Mammary epithelial cell (primary cell): ENCODE measurements at places on chromosomes 7 and 10. TPM values are rescaled to one million over a fixed set of nuclear protein-coding genes. Genes with fewer than 3 reads are reported as not detected.

The PTF1A gene
- polyA plus RNA-seq = not detected

The GFRA1 gene
- 0.02 TPM for polyA plus RNA-seq

- DNase-seq = no peak
Measured at GRCh38 chr7:109895536-109895935, 1195.4 kb upstream of the LRRN3 start.

- no peak for DNase-seq
Measured at GRCh38 chr10:9211228-9211627, 1156.7 kb downstream of the GATA3 start.

DNA sequence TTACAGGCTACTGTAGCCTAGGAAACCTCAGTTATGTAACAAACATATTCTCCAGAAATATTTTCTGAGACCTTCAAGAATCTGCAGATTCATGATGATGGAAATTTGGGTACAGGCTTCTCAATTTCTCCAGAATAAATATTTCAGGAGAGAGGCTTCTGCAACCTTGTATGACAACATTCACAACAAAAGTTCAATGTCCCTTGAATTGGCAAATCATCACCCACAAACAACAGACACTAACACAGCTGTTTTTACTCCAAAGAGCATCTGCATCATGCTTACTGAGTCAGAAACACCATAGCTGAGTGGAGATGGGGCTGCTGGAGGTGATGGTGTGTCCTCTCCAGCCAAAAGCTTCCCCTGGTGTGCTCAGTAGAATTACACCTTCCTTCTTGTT is 9.3 kb upstream of the COBL start:
- no peak for DNase-seq

The GPER1 gene
- polyA plus RNA-seq = 1.1 TPM

DNA sequence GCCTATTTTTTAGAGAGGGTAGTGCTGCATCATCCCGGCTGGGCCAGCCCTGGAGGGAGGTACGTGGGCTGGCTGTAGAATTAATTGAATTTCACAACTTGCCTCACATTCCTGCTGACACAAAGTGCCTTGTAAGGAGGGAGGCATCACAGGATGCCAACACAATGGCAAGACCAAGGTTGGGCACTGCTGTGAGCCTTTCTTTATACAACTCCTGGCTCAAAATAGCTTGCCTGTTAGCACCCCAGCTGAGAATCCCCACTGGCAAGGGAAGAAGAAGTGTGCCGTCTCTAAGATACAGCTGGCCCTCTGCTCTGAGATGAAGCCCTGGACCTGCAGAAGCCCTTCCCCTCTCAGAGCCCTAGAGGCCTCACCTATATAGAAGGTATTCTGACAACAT is 873.9 kb downstream of the GRID1 start:
- no peak for DNase-seq

DNA sequence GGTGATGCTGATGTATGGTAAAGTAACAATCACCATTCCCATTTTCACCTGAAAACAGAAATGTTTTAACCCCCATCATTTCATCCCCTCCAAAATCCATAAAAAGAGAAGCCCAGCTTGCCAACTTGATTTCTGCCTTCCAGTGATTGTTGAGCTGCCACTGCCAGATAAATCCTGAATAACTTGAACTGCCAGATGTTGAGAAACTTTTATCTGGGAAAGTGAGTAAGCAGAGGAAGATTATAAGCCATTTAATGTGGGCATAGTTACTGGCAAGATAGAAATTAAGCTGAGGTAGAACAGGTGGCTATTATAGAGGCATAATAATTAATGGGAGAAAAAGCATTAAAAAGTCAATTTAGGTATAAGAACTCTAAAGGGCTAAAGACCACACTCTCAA is 534.1 kb downstream of the ANKRD7 start:
- DNase-seq = no peak

- DNase-seq = peak; percentile 36
Measured at GRCh38 chr7:1569016-1569415, 816 bp downstream of the PSMG3 start.

The ZCCHC24 gene
- 1.6 TPM for polyA plus RNA-seq

The TMEM72 gene
- not detected for polyA plus RNA-seq

The PITX3 gene
- not detected for polyA plus RNA-seq

DNA sequence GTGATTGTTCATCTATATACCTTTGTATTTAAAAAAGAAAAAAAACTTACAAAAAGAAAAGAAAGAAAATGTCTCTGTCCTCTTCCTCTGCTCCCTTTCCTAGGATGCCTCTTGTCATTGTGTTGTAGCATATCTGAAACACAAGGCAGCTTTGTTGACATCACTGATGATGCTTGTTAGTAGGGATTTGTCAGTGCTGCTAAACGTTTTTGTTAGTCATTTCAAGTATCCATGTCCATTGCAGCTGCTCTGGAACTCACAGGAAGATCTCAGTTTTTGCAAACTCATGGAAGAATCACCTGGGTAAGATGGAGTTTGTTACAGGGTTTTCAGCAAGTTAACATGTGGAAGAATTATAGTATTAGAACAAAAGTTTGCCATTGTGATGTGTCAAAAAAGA is 123.6 kb downstream of the CCSER2 start:
- peak; percentile 37 for DNase-seq

DNA sequence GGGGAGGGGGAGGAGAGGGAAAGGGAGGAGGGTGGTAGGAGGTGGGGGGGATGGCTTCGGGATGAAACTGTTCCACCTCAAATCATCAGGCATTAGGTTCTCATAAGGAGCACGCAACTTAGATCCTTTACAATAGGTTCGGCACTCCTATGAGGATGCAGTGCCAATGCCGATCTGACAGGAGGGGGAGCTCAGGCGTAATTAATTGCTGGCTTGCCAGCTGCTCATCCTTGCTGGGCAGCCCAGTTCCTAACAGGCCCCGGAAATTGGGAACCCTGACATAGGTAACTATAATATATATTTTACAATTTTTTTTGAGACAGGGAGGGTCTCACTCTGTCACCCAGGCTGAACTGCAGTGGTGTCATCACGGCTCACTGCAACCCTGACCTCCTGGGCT is 118.8 kb upstream of the SFMBT2 start:
- DNase-seq = peak; percentile 17

DNA sequence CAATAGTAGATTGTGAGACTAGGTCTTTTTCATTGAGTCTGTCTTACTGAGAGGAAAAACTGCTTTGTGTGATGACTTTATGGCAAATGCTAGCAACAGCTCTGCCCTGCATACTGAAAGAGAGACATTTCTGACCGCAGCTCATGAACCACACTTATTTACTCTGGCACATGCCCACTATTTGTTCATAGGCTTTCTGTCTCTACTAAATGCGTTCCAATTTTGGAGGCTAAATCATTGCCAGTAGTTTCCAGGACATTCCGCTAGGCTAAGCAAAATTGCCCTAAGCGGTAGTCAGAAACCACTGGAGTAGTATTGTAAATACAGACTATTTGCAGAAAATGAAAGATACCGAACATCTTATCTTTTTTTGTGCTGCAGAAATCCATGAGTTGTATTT is 55.6 kb upstream of the DLX6 start:
- peak; percentile 61 for DNase-seq

GRCh38 chr7:13933091-13933490 is 56.4 kb downstream of the ETV1 start:
- DNase-seq = no peak

DNA sequence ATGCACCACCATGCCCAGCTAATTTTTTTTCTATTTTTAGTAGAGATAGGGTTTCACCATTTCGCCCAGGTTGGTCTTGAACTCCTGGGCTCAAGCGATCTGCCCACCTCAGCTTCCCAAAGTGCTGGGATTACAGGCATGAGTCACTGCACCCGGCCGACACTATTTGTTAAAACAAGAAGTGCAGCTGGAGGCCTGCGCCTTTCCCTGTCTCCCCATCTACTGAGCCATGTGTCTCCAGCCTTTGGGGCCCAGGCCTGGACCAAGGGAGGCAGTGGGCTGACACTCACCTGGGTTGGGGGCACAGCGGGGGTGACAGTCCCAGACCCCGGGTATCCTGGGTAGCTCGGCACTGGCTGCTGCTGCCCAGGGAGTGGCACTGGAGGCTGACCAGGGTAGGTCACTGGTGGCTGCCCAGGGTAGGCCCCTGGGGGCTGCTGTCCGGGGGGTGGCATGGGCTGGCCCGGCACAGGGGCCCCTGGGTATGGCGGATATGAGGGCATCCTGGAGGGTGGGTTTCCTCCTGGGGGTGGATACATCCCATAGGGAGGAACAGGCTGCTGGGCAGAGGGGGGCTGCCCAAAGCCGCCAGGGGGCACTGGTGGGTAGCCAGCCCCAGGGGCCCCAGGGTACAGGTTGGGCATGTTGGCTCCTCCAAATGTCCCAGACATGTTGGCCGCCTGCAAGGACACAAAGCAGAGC is 36.3 kb downstream of the PLAC9 start:
- DNase-seq = no peak

- no peak for DNase-seq
Measured at GRCh38 chr7:22402250-22402649, 45.3 kb upstream of the RAPGEF5 start.

- no peak for DNase-seq
Measured at GRCh38 chr7:15370441-15370840, 191.4 kb downstream of the AGMO start.

GRCh38 chr10:69142983-69143382 is 19.0 kb downstream of the VPS26A start:
- no peak for DNase-seq

GRCh38 chr7:5591278-5591874 is 167.7 kb upstream of the TNRC18 start:
- DNase-seq = peak; percentile 76

GRCh38 chr10:29304995-29305335 is 16.1 kb downstream of the LYZL1 start:
- DNase-seq = no peak

- DNase-seq = no peak
Measured at GRCh38 chr7:50793120-50793946, 10.6 kb upstream of the GRB10 start.

The TES gene
- polyA plus RNA-seq = 113 TPM

The PNLIPRP3 gene
- polyA plus RNA-seq = 39.7 TPM

DNA sequence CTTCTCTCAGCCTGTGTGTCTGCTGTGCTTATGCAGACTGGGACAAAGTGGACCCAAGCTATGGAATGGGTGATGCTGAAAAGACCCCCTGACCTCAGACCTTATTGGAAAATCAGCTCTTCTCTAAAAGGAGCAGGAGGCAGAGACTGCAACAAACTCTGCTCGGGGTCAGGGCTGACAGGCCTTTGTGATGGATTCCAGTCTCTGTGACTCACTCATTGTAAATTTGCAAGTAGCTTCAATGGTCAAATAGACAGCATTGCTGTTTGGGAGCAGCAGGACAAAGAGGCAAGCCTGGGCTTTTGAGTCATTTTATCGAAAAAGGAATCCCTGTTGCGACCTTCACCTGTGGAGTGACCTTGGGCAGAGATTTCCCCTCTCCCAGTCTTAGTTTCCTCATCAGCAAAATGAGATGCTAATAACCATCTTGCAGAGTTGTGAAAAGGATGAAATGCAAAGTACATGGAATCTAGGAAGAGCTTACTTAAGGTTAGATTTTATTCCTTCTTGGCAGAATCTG is 26.1 kb upstream of the GPR26 start:
- no peak for DNase-seq

The ZNF394 gene
- polyA plus RNA-seq = 10.1 TPM

DNA sequence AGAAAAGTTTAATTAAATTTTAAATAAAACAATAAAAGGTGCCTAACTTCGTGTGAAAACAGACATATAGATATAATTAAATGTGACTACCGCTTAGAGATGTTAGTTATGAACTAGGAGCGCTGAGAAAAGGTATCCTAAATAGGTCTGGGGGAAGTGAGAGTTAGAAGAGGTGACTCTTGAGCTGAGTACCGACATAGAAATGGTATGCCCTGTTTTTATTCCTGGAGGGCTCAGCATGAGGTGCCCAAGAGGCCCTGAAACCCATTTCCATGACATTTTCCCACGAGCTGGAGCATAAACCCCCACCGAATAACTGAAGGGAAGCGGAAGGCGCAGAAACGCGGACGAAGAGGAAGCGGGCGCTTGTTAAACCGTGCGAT is 433 bp upstream of the STARD3NL start:
- no peak for DNase-seq

- no peak for DNase-seq
Measured at GRCh38 chr10:22365233-22365632, 19.9 kb downstream of the SPAG6 start.

DNA sequence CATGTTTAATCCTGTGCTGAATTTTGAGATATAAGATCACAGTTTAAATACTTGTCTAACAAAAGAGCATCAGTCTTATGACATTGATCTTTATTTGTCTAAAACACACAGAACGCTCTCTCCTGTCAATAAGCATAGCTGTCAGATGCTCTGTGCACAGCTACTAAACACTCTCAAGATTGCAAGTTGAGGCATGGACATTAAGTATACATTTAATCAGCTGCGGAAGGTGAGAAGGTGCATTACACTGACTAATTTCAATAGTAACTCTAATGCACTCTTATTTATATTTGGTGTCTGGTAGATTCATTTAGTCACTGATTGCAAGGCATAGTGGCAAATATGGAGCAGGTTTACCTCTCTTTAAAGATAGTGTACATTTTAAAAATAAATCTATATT is 580.3 kb upstream of the NRP1 start:
- no peak for DNase-seq

The EIF5AL1 gene
- polyA plus RNA-seq = 4.1 TPM

The IGFBP3 gene
- polyA plus RNA-seq = 7.6 TPM

DNA sequence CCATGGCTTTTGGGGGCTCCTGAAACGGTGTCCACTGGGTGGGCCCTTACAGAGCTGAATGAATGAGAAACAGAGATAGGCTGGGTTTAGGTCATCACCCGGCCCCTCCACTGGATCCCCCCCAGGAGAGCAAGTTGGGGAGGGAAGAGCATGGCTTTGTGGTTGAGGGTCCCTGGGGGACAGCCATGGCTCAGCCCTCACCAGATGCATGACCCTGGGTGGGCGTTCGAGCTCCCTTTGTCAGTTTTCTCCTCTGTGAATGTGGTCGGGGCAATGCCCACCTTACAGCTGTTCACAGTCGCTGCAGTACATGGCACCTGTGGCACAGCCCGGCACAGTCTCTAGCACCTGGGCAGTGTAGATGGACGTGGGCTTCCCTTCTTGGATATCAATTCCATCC is 40.6 kb upstream of the CXCL12 start:
- DNase-seq = no peak

The CALHM3 gene
- not detected for polyA plus RNA-seq

GRCh38 chr10:121553511-121554264 is 44.6 kb downstream of the FGFR2 start:
- DNase-seq = peak; percentile 77

- DNase-seq = no peak
Measured at GRCh38 chr7:78528964-78529363, 730.4 kb downstream of the PHTF2 start.

GRCh38 chr10:102231357-102232318 is 5.5 kb downstream of the ELOVL3 start:
- DNase-seq = no peak

The CCDC3 gene
- polyA plus RNA-seq = 0.40 TPM
